Dorsolateral prefrontal cortex (tissue), 122 donors: ENCODE measurements at places on chromosomes 5 and 9. TPM values are rescaled to one million over a fixed set of nuclear protein-coding genes. Genes with fewer than 3 reads are reported as not detected.

Gene LECT2
- total RNA-seq: not detected

Gene ACER2
- total RNA-seq: 9.2 TPM

Gene ZBTB26
- total RNA-seq: 12.1 TPM

Gene PPP2R2B
- 169 TPM for total RNA-seq

Gene BTNL3
- not detected for total RNA-seq

Gene ARL14EPL
- total RNA-seq: not detected

Gene HSPA4
- total RNA-seq: 111 TPM

Gene MARVELD2
- 1.8 TPM for total RNA-seq

Gene BNC2
- total RNA-seq: 2.0 TPM

Gene LCN9
- not detected for total RNA-seq

Gene SERINC5
- total RNA-seq: 59.1 TPM

Gene CCDC183
- 3.7 TPM for total RNA-seq

Gene KIAA1958
- 30.5 TPM for total RNA-seq

Gene SLC45A2
- 1.9 TPM for total RNA-seq

Gene PNPLA7
- total RNA-seq: 36.0 TPM

Gene ADRB2
- 2.2 TPM for total RNA-seq

Gene PCDHA9
- 5.3 TPM for total RNA-seq

Gene TAF1L
- not detected for total RNA-seq

Gene MED10
- 43.5 TPM for total RNA-seq

Gene ANGPTL2
- 6.6 TPM for total RNA-seq

Gene LAMC3
- total RNA-seq: 4.9 TPM

Gene PITX1
- not detected for total RNA-seq

Gene PCDHGB5
- total RNA-seq: 12.5 TPM

Gene WNK2
- total RNA-seq: 170 TPM

Gene PTGR1
- 60.4 TPM for total RNA-seq

Gene TMC1
- total RNA-seq: 0.59 TPM

Gene SPATA31A3
- not detected for total RNA-seq
